SK-MEL-5 (cell line): ENCODE measurements at places on chromosomes 7 and 10.

- no peak for DNase-seq
Observed at GRCh38 chr7:88003581-88003980, 69.5 kb downstream of the ADAM22 start.

DNA sequence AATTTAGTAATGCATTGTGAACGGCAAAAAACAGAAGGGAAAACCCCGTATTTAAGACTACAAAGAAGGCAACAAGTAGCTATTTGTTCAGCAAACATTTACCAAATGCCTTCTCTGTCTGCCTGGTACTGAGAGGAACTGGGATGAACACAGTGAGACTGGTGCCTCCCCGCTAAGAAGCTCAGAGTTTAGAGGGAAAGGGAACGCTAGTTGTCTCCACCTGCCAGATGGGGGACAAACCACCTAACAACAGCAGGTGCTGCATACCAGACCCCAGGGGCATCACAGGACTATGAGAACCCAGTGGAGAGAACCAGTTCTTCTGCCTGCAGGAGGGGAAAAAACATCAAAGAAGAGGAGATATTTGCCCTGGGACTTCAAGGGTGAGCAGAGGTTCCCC lies 147.1 kb downstream of the SLC25A13 start:
- DNase-seq = no peak

DNA sequence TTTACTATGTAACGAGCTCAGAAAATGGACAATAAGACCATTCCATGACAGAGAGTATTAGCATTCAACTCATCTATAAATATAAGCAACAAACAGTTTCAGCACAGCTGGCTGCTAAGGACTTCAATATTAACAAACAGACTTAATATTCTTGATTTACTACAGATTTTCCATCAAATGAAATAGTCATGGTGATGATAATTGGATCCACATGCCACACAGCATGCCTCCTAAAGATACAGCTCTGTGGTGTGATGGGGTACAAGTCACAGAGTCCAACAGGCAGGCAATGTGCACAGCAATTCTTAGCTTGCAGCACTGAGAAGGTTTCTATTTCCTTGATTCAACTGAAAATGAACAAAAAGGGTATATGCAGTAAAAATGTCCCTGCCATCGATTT lies 54.0 kb downstream of the DOCK4 start:
- DNase-seq = no peak

DNA sequence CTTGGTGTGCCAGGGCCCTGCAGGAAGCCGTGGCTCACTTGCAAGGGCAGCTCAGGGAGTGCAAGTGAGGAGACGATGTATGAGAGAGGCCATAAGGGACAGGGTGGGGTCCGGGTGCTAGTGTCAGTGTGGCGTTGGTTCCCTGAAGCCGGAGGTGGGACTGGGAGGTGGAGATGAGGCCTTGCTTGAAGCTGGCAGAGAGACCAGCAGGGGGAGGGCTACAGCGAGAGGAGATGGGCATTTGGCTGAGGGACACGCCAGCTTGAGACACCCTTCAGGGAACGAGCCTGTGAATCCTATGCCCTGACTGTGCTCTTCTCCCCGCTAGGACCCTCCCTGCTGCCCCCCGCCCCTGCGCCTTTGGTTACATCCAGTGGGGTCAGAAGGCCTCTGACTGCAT lies 529.1 kb downstream of the TCERG1L start:
- DNase-seq = peak; percentile 8

GRCh38 chr10:79403441-79404230 lies 41.8 kb downstream of the ZCCHC24 start:
- DNase-seq = peak; percentile 72

DNA sequence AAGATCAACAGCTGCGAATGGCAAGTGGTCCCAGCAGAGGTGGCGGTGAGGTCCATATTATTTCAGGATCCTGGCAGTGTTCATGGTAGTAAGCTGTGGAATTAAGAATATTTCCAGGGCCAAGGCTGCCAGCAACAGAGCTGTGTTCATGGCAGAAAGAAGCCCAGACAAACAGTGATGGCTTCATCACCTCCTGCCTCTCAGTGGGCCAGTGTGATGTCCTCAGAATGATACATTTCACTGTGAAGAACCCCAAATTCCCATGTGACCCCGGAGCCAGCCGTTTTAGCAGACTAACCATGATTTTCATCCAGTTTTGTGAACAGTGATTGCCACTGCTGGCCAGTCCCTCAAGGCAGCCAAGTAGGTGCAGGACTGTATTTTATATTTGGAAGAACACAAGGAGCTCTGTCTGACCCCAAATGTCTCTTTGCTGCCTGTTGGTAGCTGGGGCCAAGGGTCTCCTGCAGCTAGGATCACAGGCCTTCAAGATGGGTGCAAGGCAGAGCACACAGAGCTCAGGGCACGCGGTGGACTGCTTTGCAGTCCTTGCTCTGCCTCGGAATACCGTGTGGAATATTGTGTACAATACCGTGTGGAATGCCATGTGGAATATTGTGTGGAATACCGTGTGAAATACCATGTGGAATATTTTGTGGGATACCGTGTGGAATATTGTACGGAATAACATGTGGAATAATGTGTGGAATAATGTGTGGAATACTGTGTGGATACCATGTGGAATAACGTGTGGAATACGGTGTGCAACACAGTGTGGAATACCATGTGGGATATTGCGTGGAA lies 132.3 kb upstream of the CHST15 start:
- no peak for DNase-seq

DNA sequence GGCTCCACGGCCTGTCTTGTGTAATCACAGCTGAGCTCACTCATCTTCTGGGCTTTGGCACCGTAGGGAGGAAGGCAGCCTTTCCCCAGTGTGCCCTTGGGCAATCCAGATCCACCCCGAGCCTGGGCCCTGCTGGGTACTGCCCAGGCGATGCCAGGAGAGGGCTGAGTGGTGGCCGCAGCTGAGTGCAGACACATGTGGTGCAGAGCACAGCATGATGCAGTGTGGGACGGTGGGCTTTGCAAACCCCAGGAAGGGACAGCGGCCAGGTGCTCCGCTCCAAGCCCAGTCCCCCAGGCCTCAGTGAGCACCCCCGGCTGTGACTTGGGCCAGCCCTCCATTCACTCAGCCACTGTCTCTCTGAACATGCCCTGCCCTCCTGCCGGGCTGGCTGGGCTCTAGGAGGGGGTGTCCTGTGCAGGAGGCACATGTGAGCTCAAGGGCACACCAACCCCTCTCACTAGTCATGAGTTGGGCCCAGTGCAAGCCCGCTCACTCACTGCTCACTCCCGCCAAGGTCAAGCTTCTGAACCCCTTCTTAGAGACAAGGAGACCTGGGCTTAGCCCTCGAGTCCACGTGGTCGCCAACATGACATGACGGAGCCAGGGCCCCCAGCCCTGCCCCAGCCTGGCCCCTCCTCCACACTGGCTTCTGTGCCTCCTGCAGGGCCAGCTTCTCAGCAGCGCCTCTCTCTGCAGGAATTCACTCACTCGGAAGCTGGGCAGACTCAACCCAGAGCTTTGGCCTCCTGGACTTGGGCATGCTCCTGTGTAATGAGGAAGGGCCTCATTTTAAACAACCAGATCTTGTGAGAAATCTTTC lies 77.5 kb upstream of the INSIG1 start:
- no peak for DNase-seq

GRCh38 chr7:38863601-38864291 lies 45.2 kb downstream of the VPS41 start:
- DNase-seq = no peak

GRCh38 chr7:18425227-18425626 lies 70.3 kb upstream of the HDAC9 start:
- DNase-seq = no peak

- DNase-seq = no peak
Observed at GRCh38 chr7:55567571-55567970, 4.7 kb downstream of the VOPP1 start.

- DNase-seq = no peak
Observed at GRCh38 chr7:31640381-31640780, 46.6 kb upstream of the PPP1R17 start.

- no peak for DNase-seq
Observed at GRCh38 chr7:154212861-154213260, 160.7 kb downstream of the DPP6 start.

DNA sequence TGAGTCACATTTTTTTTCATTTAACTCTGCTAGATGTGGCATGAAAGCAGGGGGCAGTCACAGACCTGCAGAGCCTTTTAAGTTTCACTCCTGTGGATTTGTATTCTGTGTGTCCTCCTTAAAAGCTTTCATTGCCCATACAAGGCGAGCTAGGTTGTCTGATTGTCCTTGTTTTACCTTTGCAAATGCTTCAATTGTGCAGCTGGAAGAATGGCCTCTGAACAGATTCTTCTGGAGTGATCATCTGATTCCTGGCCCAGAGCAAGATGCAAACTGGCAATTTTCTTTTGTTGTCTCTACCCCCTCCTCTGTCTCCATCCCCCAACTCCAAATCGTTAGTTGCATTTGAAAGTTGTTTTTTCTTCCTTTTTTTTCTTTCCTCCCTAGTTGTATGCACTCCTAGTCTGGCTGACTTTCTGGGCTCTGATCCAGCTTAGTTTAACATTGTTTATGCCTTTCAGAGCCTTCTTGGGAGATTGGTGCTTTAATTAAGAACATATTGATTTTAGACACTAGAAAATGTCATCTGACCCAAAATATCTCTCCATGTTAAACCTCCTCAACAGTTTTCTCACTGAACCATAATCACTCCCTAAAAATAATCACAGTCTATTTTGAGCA lies 150.2 kb downstream of the REEP3 start:
- no peak for DNase-seq

DNA sequence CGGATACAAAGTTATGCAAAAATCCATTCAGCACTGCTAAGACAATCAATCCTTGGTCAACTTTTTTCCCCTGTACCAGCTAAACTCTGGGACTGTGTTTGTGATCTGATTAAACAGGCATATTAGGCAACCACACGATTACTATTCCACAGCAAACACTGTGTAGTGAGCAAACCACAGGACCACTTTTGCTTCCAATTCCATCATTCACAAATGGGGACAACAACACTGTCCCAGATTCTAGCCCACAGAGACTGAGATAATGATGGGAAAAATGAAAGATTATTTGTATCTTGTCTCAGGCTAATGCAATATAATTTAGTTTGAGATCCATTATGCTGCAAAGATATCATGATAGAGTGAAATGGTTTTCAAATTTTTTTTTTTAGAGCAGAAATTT lies 163.7 kb upstream of the AOAH start:
- DNase-seq = no peak

GRCh38 chr10:125878957-125879835 lies 1.9 kb downstream of the DHX32 start:
- peak; percentile 4 for DNase-seq

DNA sequence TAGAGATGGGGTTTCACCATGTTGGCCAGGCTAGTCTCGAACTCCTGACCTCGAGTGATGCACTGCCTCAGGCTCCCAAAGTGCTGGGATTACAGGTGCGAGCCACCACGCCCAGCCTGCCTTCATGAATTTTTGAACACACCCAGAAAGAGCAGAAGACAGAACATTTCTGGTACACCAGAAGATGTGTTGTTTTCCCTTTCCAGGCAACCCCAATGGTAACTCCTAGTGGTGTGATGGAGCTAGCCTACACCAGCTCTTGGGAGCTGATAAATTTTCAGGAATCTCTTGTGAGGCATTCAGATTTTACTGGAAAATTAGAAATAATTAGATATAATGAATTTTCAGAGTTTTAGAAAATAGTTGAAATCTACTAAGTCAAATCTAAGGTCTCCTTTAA lies 904 bp upstream of the CCDC7 start:
- DNase-seq = no peak

DNA sequence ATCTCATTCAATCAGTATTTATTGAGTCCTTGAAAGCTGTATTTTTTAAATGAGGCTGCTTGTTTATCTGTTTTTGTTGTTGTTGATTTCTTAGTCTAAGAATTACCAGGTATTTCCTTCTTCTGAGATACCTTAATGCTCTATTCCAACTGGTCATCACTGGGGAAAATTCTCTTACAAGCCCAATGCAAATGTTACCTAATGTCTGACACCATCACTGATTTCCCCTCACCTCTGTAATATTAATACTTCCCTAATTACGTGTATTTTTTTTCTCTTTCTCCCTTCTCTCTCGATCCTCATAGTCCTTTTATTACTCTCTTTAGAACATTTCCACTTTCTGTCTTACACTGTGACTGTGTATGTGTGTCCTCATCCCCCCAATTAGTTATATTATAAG lies 13.9 kb downstream of the HDAC9 start:
- peak; percentile 33 for DNase-seq

DNA sequence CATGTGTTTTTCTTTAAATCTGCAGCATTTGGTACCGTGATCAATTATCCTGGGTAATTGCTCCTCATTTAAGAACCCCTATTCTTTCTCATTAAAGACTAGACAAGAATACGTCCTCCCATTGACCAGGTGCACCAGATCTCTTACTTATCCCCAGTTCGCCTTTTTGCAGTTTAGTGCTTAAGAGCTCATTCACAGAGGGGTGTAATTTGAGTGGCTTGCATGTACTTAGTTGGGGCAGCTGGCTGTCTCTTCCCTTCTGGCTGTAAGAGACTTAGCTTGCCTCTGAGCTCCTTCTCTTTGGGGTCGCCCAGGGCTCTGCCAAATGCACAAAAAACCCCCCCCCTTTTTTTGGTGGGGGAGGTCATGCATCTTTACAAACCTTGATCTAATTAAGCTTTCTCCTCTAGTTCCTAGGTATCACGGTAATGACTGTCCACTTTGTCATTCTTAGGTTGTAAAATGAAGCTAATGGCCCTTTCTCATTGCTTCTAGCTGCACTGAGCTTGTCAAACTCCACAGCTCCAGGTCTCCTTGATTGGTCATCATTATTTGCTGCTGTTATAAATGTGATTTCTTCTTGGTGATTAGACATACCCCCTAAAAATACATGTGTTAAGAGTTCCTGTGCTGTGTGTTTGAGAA lies 26.3 kb downstream of the GAD2 start:
- DNase-seq = no peak

- DNase-seq = no peak
Observed at GRCh38 chr10:70566515-70567290, 35.8 kb downstream of the PRF1 start.

DNA sequence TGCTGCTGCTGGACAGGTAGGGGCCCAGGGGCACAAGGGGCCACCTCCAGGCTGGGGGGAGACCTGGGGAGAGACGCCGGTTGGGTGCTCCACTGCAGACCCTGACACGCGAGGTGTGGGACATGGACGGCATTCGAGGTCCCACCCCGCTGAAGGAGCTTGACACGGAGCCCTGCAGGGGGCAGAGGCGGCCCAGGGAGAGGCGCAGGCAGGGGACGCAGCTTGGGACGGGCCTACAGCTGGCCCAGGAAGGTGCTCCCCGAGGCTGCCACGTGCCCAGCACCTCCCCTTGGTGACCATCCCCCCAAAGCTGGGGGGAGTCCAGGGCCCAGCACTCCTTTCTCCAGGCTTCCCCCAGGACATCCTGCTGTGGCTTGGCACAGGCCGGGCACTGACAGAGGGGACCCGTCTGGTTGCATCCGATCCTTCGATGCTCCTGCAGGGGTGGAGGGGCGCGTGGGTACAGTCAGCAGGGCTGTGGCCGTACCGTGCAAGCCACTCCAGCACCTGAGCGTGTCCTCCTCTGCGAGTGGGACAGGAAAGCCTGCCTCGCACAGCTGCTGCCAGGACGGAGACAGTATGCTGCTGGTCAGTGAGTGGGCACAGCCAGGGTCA lies 174.4 kb downstream of the ELFN1 start:
- DNase-seq = no peak
